ENCODE measurements at places on chromosomes 7 and 10. TPM values are rescaled to one million over a fixed set of nuclear protein-coding genes. Genes with fewer than 3 reads are reported as not detected.

DNA sequence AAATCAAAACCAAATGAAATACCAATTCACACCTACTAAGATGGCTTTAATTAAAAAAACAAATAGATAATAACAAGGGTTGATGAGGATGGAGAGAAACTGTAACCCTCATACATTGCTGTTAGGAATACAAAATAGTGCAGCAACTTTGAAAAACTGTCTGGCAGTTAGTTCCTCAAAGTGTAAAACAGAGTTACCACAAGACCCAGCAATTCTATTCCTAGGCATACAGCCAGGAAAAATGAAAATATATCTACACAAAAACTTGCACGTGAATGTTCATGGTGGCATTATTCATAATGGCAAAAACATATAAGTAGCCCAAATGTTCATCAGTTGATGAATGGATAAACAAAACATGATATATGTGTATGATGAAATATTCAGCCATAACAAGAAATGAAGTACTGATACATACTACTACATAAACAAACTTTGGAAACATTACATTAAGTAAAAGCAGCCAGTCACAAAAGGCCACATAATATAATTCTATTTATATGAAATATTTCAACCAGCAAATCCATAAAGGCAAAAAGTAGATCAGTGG, 83.5 kb downstream of the BRAF start:
- H3K36me3 ChIP-seq = peaks cover 4% of the 10 kb centered on the region
- no peak for DNase-seq
- H3K4me3 ChIP-seq = no peak overlapping the region
- no peak overlapping the region for H3K27ac ChIP-seq
- H3K27me3 ChIP-seq = no peaks in the 10 kb centered on the region
- H3K4me1 ChIP-seq = no peaks in the 10 kb centered on the region

- peaks cover 29% of the 10 kb centered on the region for H3K27me3 ChIP-seq
- DNase-seq = no peak
- no peaks in the 10 kb centered on the region for H3K36me3 ChIP-seq
- H3K4me1 ChIP-seq = no peaks in the 10 kb centered on the region
- no peak overlapping the region for H3K27ac ChIP-seq
Measured at GRCh38 chr7:142881586-142882337, 3.8 kb downstream of the TRPV6 start.

DNA sequence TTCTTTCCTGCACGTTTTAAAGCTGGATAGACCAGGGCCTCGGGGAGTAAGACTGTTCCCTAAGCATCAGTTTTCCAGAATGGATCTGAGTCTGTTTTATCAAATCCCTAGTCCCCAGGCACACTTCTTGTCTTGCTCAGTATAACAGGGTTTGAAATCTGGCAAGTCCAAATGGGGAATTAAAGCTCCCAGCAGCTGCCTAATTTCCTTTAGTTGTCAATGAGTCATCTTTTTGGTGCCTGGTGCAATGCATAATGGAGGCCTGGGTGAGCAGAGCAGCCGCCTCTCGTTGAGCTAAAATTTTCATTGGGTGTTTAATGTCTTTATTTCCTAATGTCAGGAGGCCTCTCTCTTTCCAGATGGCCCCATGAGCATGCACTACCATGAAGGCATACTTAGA, 87.9 kb downstream of the STRA8 start:
- peak; percentile 4 for DNase-seq
- H3K36me3 ChIP-seq = no peaks in the 10 kb centered on the region
- H3K27ac ChIP-seq = no peak overlapping the region
- H3K4me3 ChIP-seq = no peak overlapping the region
- peaks cover 8% of the 10 kb centered on the region for H3K27me3 ChIP-seq
- H3K4me1 ChIP-seq = peaks cover 10% of the 10 kb centered on the region

DNA sequence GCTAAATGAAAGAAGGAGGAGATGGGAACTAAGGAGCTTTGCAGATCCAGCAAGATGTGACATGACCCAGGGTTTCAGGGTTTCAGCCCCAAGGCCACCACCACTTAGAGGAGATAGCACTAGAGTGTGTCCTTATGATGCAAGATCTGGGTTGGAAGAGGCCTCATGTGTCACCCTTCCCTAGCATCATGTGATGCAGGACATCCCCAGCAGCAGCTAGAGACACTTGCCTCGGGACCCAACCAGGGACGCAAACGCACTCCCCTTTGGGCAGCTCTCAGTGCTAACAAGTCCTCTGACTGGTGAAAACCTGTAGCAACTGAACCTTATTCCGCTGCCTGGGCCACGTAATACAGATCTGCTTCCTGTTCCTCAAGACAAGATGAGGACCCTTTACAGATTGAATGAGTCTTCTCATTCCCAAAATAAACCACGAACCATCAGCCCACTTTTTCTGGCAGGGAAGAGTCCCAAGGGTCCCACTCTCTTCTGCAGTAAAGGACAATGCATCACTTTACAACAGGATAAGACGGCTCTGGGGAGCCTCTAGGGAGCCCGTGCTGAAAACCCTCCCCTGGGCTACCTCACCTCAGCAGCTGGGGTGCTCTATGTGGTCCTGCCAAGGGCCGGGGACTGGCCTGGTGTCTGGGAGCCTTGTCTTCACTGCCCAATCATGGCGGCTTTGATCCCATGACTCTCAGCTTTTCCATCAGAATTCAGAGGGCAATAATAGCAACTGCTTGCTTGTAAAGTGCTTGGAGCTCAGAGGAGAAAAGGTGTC, 44.8 kb upstream of the GDF10 start:
- no peak overlapping the region for H3K27ac ChIP-seq
- peaks cover 7% of the 10 kb centered on the region for H3K4me1 ChIP-seq
- H3K36me3 ChIP-seq = no peaks in the 10 kb centered on the region

DNA sequence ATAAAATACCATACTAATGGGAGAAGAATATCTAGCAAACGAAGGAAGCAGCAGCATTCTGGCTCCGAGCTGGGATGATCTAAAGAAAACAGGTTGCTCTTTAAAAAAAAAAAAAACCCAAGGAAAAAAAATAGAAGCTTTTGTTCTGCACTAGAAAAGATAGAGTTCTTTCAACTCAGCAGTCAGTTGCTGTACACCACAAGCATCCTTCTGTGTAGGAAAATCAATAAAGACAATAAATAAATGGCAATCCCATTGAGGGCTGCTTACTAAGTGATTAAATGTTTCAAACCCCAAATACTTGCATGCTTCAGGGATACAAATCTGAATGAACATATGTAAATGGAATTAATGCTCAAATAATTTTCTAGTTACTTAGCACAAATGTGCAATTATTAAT, 207.1 kb downstream of the TEX36 start:
- peaks cover 18% of the 10 kb centered on the region for H3K27me3 ChIP-seq
- H3K4me1 ChIP-seq = no peaks in the 10 kb centered on the region
- DNase-seq = no peak
- no peak overlapping the region for H3K27ac ChIP-seq
- H3K4me3 ChIP-seq = no peak overlapping the region
- no peaks in the 10 kb centered on the region for H3K36me3 ChIP-seq

- H3K4me3 ChIP-seq = peak overlapping the region; percentile 35
- peaks cover 7% of the 10 kb centered on the region for H3K36me3 ChIP-seq
- DNase-seq = no peak
- H3K27ac ChIP-seq = peak overlapping the region; percentile 74
- H3K27me3 ChIP-seq = peaks cover 2% of the 10 kb centered on the region
- H3K4me1 ChIP-seq = peaks cover 45% of the 10 kb centered on the region
Measured at GRCh38 chr10:48400850-48401220, 94.4 kb downstream of the MAPK8 start.

GRCh38 chr10:48305905-48306264, 592 bp upstream of the MAPK8 start:
- peaks cover 12% of the 10 kb centered on the region for H3K27me3 ChIP-seq
- peak overlapping the region; percentile 92 for H3K4me3 ChIP-seq
- no peak for DNase-seq
- H3K27ac ChIP-seq = peak overlapping the region; percentile 37

GRCh38 chr7:44218418-44219201, 17.8 kb downstream of the YKT6 start:
- no peak for DNase-seq
- H3K4me1 ChIP-seq = no peaks in the 10 kb centered on the region
- H3K27ac ChIP-seq = no peak overlapping the region
- H3K36me3 ChIP-seq = peaks cover 4% of the 10 kb centered on the region
- H3K27me3 ChIP-seq = peaks cover 7% of the 10 kb centered on the region

DNA sequence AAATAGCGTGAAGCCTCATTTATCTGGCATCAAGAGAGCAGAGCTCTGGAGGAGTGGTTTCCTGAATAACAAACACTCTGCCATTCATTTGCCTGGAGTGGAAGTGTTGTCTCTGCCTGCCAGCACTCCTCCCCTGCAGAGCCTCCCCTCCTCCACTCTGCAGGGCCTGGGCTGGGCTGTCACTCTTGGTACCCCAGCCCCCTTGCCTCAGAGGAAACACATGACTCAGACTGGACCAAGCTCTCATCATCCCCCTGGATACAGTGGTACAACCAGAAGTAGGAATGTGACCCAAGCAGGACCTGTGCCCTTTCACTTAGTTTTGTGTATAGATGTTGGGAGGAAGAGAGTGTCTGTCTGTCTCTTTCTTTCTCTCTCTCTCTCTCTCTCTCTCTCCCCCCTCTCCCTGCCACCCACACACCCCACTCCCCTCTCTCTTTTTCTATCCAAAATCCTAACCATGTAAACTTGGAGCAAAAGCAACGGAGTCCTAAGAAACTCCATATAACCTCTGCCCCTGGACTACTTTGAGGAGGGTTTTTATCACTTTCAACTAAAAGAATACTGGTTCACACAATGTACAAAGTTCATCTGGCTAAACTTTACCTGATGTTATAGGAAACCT, 43.9 kb downstream of the DOCK4 start:
- H3K36me3 ChIP-seq = no peaks in the 10 kb centered on the region
- DNase-seq = no peak
- no peaks in the 10 kb centered on the region for H3K27me3 ChIP-seq

GRCh38 chr10:32337350-32337749, 9.6 kb downstream of the EPC1 start:
- no peak overlapping the region for H3K27ac ChIP-seq
- peaks cover 75% of the 10 kb centered on the region for H3K4me1 ChIP-seq
- DNase-seq = no peak

GRCh38 chr10:98170249-98171117, 36.0 kb downstream of the R3HCC1L start:
- H3K36me3 ChIP-seq = no peaks in the 10 kb centered on the region
- H3K27ac ChIP-seq = no peak overlapping the region
- DNase-seq = peak; percentile 19
- H3K4me3 ChIP-seq = no peak overlapping the region

GRCh38 chr7:18530224-18531179, 35.0 kb downstream of the HDAC9 start:
- H3K27me3 ChIP-seq = peaks cover 1% of the 10 kb centered on the region
- DNase-seq = no peak
- peaks cover 34% of the 10 kb centered on the region for H3K36me3 ChIP-seq
- H3K27ac ChIP-seq = no peak overlapping the region

- H3K4me3 ChIP-seq = no peak overlapping the region
- peaks cover 52% of the 10 kb centered on the region for H3K4me1 ChIP-seq
- no peak for DNase-seq
- H3K36me3 ChIP-seq = peaks cover 26% of the 10 kb centered on the region
- no peak overlapping the region for H3K27ac ChIP-seq
- peaks cover 4% of the 10 kb centered on the region for H3K27me3 ChIP-seq
Measured at GRCh38 chr10:17479822-17480221, 25.4 kb upstream of the ST8SIA6 start.

GRCh38 chr7:131157530-131158243, 170.0 kb upstream of the MKLN1 start:
- peaks cover 51% of the 10 kb centered on the region for H3K4me1 ChIP-seq
- 0 out of 2 replicates have a peak overlapping the region, but pooled peaks have one; percentile 6 for H3K4me3 ChIP-seq
- no peaks in the 10 kb centered on the region for H3K36me3 ChIP-seq
- H3K27ac ChIP-seq = peak overlapping the region; percentile 70

DNA sequence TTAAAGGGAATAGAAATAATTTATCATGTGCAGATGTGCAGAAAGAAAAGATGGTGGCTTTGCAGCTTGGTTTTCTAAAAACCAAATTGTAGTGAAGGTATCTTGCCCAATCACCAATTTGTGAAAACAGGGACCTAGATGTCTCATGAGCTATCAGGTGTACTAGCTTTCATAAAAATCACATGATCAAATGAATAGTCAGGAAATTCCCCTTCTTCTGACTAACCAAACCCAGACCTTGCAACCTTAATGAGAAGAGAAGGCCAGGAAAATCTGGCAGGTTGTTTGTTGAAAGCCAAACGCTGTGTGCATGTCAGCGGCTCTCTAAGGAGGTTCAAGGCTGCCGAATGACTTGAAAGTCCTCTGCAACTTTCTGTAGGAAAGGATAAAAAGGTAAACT, 304.4 kb upstream of the NRP1 start:
- H3K4me3 ChIP-seq = no peak overlapping the region
- H3K27ac ChIP-seq = no peak overlapping the region
- H3K27me3 ChIP-seq = peaks cover 6% of the 10 kb centered on the region
- no peaks in the 10 kb centered on the region for H3K36me3 ChIP-seq
- H3K4me1 ChIP-seq = peaks cover 13% of the 10 kb centered on the region
- DNase-seq = no peak

GRCh38 chr10:91198781-91199180, 21.7 kb upstream of the PCGF5 start:
- peaks cover 27% of the 10 kb centered on the region for H3K4me1 ChIP-seq
- H3K27me3 ChIP-seq = no peaks in the 10 kb centered on the region
- H3K27ac ChIP-seq = peak overlapping the region; percentile 34

- H3K27me3 ChIP-seq = peaks cover 4% of the 10 kb centered on the region
- H3K36me3 ChIP-seq = no peaks in the 10 kb centered on the region
- no peak for DNase-seq
- H3K4me1 ChIP-seq = peaks cover 34% of the 10 kb centered on the region
Measured at GRCh38 chr10:43901302-43901701, 252.6 kb upstream of the ZNF32 start.

DNA sequence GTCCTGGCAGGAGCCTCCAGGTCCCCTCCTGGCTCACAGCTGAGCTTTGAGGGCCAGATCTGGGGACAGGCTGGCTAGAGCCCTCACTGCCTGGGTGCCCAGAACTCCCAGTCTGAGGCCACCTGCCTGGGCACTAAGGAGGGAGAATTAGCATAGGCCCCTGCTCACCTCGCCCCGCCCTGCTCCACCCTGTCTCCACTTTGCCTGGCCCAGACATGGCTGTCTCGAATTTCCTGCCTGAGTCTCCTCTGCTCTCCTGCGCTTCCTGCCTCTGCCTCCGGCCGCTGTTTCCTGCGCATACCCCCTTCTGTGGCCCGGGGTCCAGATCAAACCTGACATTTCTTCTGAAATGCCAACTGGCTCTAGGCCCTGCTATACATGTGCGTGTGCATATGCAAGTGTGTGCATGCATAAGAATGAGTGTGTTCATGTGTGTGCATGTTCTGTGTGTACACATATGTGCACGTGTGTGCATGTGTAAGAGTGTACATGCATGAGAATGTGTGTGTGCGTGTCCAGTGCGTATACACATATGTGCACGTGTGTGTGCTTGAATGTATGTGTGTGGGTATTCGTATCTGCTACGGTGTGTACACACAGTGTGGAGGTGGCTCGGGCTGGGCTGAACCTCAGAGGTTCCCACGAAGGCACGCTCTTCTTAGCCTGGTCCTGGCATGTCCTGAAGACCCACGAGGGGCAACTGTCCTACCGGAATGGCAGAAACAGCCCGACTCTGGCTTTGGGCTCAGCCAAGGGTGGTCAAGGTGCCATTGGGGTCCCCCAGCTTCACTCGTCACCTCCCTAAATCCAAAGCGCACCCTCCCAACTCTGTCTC, 64.9 kb downstream of the MYL10 start:
- peaks cover 44% of the 10 kb centered on the region for H3K27me3 ChIP-seq
- H3K4me1 ChIP-seq = no peaks in the 10 kb centered on the region
- H3K36me3 ChIP-seq = no peaks in the 10 kb centered on the region
- no peak for DNase-seq
- no peak overlapping the region for H3K27ac ChIP-seq

Gene TCERG1L
- total RNA-seq = not detected

Gene VENTX
- not detected for total RNA-seq

Gene TMEM236
- total RNA-seq = 0.18 TPM

Gene CLEC5A
- total RNA-seq = not detected

Gene CPEB3
- total RNA-seq = 1.1 TPM

Gene RTKN2
- 3.5 TPM for total RNA-seq

Gene LRRC4
- total RNA-seq = 1.1 TPM

Gene LIPF
- not detected for total RNA-seq

Gene CPED1
- total RNA-seq = 92.0 TPM

Gene ZNF853
- total RNA-seq = not detected

Gene SLF2
- 20.1 TPM for total RNA-seq

Gene NRCAM
- total RNA-seq = 0.71 TPM

Gene MBLAC1
- total RNA-seq = 3.3 TPM

Data from HFFc6 (cell line).